Activated naive CD8-positive, alpha-beta T cell treated with anti-CD3 and anti-CD28 coated beads, Interleukin-2, amount 50 U/mL, for 24 hours (primary cell): ENCODE measurements at places on chromosomes 11 and 22.

DNA sequence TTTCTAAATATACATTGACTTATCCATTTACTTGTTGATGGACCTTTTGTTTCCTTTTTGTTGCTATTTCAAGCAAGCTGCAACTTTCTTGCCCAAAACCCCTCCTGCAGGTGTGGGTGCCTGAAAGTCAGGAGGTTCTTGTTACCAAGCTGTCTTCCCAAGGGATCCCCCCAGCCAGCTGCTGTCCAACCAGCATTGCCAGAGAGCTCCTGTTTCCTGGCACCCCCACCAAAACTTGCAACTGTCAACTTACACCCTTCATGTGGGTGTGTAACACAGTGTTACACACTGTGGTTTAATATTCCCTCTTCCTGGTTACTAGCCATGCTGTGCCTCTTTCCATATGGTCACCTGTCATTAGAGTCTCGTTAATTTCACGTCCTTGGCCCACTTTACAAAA is 1.6 kb upstream of the KRTAP5-1 start:
- DNase-seq = no peak

DNA sequence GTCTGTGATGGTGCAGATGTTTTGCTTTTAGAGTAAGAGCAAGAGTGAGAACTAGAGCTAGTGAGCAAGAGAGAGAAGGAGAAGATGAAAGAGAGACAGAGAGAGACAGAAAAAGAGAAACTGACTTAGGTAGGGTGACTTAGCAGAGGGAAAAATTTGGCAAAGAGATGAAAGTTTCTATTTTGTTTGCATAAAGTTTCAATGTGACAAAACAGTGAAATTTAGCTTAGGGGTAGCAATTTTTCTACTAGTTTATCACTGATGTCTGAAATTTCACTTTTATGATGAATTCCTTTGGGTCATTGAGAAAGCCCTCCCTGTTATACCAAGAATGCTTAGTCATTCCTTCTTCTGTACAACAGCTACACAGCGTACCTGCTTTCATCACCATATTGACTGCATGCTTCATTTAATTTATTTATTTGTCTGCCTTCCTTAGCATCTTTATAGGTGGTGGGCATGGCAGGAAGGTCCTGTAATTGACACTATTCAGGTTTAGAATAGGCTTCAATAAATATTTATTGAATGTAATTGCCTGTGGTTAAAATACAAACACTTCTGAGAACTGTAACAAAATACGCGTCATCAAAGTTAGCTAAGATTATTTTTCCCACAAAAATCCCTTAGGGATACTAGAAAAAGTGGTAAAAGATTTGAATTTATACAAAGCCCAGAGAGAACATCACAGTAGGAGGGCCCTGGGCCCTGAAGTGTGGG is 19.9 kb upstream of the CTSC start:
- DNase-seq = no peak

- no peak for DNase-seq
Measured at GRCh38 chr11:34525888-34526657, 12.5 kb upstream of the ELF5 start.

GRCh38 chr11:86418917-86419316 is 44.2 kb downstream of the CCDC81 start:
- no peak for DNase-seq

GRCh38 chr11:44140372-44140771 is 44.9 kb downstream of the EXT2 start:
- DNase-seq = no peak

DNA sequence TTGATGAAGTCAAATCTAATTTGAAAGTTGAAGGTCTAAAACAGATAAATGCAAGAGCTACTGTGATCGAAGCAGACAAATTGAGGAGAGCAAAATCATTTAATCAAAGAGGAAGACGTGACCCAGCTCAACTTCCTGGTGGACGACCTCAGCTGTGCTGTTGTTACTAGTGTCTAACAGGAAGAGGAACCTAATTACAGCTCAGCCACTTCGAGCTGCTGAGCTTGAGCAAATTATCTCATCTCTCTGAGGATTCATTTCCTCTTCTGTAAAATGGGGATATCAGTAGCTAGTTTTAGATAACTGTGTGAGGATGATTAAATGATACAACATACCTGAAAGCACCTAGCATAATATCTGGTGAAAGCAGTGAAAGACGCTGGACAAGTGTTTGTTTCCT is 48.6 kb upstream of the OLFML1 start:
- peak; percentile 8 for DNase-seq

- DNase-seq = no peak
Measured at GRCh38 chr22:35266277-35266676, 9.0 kb downstream of the HMGXB4 start.

DNA sequence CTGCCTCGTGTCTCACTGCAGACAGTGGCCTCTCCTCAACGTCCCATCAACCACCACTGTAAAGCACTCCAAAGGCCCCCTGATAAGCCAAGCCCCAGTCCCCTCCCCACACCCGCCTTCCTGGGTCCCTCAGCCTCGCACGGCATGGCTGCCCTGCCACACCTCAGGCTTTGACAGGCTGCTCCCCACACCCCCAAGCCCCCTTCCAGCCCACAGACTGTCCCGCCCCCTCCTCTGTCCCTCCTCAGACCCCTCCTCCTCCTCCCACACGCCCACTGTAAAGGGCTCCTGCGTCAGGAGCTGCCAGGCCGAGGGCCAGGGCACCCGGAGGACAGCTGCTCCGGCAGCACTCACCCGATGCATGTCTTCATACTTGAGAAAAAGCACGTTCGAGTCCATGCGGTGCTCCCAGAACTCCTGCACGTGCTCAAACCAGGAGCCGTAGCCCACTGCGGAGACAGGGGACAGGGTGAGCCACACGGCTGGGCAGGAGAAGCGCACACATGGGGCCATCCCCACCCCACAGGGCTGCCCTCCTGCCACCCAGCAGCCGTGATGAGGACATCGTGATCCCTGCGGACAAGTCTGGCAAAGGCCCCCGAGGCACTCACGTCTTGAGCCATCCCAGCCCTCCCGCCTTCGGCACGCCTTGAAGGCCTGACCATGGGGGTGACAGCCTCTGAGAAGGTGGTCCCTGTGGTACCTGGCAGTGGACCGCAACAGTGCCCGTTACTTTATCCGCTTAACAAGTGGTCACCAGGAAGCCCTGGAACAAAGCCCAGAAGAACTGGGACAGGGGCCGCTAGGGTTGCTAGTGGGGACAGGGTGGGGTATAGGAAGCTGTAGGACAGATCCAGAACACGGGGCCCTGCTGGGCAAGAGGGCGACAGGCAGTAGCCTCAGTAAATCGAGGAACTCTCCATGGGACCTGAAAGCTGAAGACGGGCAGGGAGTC is 21.5 kb upstream of the EFCAB6 start:
- DNase-seq = no peak

DNA sequence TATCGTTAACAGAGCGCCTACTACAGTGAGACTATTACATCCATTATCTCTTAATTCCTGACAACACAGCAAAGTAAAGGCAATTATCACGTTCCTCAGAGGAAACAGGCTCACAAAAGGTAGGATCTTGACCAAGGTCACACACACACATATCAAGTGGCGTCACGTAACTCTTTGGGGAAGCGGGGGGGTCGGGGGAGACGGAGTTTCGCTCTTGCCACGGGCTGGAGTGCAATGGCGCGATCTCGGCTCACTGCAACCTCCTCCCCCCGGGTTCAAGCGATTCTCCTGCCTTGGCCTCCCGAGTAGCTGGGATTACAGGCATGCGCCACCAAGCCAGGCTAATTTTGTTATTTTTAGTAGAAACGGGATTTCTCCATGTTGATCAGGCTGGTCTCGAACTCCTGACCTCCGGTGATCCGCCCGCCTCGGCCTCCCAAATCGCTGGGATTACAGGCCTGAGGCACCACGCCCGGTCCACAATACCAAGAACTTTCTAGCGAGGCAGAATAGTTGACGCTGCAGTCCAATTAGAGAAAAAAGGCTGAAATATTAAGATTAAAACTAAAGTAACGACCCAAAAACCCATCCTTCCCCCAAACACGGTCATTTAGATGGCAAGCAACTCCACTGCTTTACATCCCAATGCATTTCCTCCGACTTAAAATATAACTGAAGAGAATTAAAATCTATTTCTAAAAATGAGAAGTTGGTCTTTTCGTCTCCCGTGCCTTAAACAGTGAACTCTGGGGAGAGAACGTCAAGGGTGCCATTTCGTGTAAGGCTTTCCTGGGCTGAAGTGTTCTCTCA is 1.2 kb downstream of the DDX17 start:
- DNase-seq = peak; percentile 63

DNA sequence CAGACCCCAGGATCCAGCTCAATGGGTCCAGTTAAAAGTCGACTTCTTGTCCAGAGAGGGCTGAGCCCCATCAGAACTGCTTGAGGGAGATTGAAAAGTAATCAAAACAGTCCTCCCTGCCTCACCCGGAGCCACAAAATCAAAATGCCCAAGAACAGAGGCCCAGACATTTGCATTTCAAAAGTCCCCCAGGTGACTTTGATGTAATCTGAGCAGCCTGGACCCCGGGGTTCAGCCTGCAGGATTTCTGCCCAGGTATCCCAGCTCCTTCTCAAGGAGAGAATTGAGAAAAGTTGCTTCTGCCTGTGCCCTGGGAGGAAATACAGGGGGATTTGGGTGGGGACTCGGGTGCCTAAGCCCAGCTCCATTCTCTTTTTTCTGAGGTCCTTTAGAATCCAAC is 1385.0 kb downstream of the TBC1D22A start:
- DNase-seq = no peak

DNA sequence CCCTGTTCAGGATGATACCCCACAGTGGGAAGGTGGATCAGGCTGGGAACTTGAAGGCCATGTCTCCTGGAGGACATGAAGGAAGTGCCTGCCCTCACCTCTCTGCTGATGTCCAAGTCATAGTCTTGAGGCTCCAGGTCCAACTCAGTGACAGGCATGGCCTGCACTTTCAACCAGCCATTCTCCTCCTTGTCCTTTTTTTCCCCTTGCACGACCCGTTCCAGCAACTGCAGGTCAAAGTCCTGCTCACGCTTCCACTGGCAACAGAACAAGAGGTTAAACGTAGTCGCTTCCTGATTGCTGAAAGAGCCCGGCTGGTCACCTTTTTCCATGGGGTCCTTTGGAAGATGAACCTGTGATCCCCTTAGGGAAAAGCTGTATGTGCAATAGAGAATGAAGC is 47.7 kb downstream of the C11orf58 start:
- DNase-seq = no peak

DNA sequence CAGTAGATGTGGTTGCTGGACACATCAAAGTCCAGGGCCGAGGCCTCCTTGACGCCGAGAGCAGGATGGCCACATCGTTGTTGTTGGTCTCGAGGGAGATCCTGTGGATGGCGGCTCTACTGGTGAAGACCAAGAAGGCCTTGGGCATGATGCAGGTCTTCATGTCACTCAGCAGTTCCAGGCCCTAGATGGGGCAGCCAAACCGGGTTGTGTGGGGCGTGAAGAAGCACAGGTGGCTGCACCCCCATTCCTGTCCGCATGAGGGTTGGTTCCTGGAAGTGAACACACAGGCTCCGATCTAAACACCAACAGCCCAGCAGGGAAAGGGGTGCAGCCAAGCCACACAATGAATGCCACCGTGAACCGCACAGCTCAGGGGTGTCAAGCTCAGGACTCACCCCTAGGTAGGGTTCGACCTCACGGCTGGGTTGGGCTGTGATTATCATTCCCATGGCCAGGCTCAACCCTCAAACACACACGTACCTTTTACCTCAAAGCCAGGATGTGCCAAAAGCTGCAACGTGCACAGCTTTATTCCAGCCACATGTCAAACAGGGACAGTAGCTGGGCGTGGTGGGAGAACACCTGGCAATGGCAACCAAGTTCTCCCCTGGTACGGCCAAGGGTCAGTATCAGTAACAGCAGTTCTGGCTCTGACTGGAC is 132.3 kb downstream of the CRYBB2 start:
- DNase-seq = no peak

- no peak for DNase-seq
Measured at GRCh38 chr11:60914633-60915247, 782 bp downstream of the TMEM109 start.
